Natural killer cell (primary cell): ENCODE measurements at places on chromosomes 1 and 21. TPM values are rescaled to one million over a fixed set of nuclear protein-coding genes. Genes with fewer than 3 reads are reported as not detected.

C4BPA gene
- not detected for total RNA-seq

AK5 gene
- 9.4 TPM for total RNA-seq

PLD5 gene
- not detected for total RNA-seq

ETV3 gene
- 58.3 TPM for total RNA-seq

CTSK gene
- total RNA-seq, result 9.1 TPM

DNA sequence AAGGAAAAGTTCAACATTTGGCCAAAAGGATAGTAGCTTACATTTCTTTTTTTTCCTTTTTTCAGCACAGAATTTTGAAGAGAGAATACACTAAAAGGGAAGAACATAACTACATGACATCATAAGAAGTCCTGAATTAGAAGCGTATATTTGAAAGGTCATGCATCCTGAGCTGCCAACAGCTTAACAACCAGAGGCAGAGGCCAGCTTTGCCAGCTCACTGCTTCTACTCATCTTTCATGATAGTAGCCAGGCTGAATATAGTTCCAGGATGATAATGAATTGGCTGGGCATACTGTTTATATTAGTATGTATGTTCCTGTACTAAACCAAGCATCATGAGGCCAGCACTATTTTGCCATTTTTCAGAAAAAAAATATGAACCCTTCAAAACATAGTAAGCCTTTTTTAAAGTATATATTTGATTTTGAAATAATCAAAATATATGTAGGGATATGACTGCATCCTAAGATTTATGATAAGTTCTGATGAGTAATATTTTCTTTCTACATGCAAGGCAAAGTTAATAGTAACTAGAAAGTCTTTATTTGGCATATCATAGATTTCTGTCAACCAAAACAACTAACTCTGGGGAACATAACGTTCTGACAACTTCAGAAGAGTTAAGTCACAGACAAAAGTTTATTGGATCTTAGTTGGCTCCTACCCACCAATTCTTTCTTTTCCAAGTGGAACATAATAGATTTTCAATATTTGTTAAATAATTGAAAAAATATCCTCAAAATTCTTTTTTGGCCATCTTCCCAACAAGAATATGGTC lies 123.2 kb downstream of the DPYD start:
- H3K4me1 ChIP-seq, result no peaks in the 10 kb centered on the region
- no peak overlapping the region for H3K4me3 ChIP-seq
- no peak for DNase-seq
- H3K27me3 ChIP-seq, result no peaks in the 10 kb centered on the region
- no peaks in the 10 kb centered on the region for H3K36me3 ChIP-seq

GRCh38 chr1:30907481-30908315 lies 860 bp downstream of the SDC3 start:
- H3K27ac ChIP-seq, result no peak overlapping the region
- H3K27me3 ChIP-seq, result peaks cover 17% of the 10 kb centered on the region
- H3K4me3 ChIP-seq, result no peak overlapping the region
- H3K4me1 ChIP-seq, result peaks cover 26% of the 10 kb centered on the region
- DNase-seq, result no peak

- no peaks in the 10 kb centered on the region for H3K36me3 ChIP-seq
- H3K27ac ChIP-seq, result no peak overlapping the region
- no peak for DNase-seq
- no peaks in the 10 kb centered on the region for H3K27me3 ChIP-seq
- H3K4me1 ChIP-seq, result peaks cover 3% of the 10 kb centered on the region
- no peak overlapping the region for H3K4me3 ChIP-seq
Observed at GRCh38 chr1:120133228-120133927, 42.9 kb downstream of the SEC22B start.

DNA sequence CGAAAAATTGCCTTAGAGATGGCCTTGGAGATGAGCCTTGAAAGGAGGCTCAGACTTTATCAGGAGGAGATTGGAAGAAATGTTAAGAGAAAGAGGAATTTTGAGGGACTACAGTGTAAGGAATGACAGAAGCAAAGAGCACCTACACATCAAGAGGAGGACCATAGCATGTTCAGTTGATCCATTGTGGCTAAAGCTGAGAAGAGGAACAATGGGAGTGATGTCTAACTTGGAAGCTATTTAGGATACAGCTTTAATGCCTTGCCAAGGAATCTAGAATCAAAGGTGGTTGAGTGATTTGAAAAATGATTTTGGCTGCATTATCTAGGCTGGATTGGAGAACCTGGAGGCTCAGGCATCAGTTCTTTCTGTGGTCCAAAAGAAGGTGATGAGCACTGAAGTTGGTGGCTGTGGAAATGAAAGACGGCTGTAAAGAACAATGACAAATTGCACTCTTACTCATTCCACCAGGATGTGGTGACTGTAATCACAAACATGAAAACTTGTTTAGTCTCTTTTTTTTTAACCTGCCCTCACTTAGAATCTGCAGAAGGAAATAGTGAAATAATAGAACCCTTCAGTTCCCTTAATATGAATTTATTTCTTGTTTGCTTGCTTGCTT lies 11.3 kb downstream of the FAM20B start:
- H3K36me3 ChIP-seq, result no peaks in the 10 kb centered on the region
- H3K27ac ChIP-seq, result no peak overlapping the region
- no peak for DNase-seq
- H3K4me1 ChIP-seq, result peaks cover 21% of the 10 kb centered on the region

- peak overlapping the region; percentile 96 for H3K27ac ChIP-seq
- no peaks in the 10 kb centered on the region for H3K27me3 ChIP-seq
- H3K4me3 ChIP-seq, result peak overlapping the region; percentile 78
- H3K4me1 ChIP-seq, result peaks cover 43% of the 10 kb centered on the region
- peaks cover 2% of the 10 kb centered on the region for H3K36me3 ChIP-seq
- DNase-seq, result peak; percentile 79
Observed at GRCh38 chr1:6603238-6603914, 707 bp upstream of the KLHL21 start.

GRCh38 chr1:43509740-43510375 lies 20.8 kb upstream of the PTPRF start:
- H3K36me3 ChIP-seq, result no peaks in the 10 kb centered on the region
- H3K27me3 ChIP-seq, result no peaks in the 10 kb centered on the region
- H3K27ac ChIP-seq, result no peak overlapping the region
- no peak for DNase-seq
- no peak overlapping the region for H3K4me3 ChIP-seq
